Activated CD4-positive, alpha-beta T cell treated with anti-CD3 and anti-CD28 coated beads for 24 hours (primary cell): ENCODE measurements at places on chromosomes 6 and 20.

GRCh38 chr6:13267142-13267651, 61.1 kb downstream of the TBC1D7 start:
- no peak for DNase-seq

DNA sequence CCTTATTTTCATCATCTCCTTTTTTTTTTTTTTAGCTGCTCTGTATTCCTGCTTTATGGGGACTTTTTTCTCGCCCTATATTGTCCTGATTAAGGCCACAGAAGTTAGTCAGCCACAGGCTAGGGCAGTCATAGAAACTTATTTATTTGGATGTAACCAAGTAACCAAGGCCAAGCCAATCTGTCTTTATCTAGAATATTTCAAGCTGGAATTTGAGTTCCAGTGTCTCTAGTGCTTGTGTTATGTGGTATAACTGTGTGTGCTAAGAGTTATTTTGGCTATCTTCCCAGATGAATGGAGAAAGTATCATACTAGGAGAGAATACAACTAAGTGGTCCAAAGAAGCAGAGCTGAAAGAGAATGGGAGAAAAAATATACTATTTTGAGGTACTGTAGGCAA, 751.5 kb downstream of the CBLN4 start:
- DNase-seq: no peak

DNA sequence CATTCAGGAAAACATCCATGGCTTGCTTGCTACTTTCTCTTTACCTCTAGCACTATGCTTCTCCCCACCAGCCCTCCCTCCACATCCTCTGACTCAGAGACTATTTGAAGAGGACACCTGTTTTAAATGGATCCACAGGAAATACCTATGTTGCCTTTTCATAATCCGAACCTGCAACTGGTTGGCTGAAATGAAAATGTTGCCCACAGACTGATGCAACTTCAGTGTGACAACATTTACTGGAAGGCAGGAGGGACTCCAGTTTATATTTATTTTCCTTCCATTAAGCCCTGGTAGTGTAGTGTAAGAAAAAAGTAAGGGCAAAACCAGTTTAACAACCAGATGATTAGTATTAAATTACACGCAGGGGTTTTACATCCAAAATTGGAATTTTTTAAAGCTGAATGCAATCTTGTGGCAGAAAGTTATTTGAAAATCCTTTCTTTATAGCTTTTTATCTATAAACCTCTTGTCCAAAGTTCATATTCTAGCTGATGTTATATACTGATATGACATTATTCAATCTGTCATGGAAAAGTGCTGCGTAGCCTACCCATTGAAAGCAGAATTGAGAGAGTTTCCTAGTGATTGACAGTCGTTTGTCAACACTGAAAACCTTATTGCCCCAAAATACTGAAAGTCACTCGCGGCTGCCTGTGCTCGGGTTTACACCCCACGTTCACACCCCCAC, 881 bp upstream of the AIG1 start:
- DNase-seq: no peak

GRCh38 chr20:251354-251753, 6.2 kb upstream of the DEFB132 start:
- no peak for DNase-seq

DNA sequence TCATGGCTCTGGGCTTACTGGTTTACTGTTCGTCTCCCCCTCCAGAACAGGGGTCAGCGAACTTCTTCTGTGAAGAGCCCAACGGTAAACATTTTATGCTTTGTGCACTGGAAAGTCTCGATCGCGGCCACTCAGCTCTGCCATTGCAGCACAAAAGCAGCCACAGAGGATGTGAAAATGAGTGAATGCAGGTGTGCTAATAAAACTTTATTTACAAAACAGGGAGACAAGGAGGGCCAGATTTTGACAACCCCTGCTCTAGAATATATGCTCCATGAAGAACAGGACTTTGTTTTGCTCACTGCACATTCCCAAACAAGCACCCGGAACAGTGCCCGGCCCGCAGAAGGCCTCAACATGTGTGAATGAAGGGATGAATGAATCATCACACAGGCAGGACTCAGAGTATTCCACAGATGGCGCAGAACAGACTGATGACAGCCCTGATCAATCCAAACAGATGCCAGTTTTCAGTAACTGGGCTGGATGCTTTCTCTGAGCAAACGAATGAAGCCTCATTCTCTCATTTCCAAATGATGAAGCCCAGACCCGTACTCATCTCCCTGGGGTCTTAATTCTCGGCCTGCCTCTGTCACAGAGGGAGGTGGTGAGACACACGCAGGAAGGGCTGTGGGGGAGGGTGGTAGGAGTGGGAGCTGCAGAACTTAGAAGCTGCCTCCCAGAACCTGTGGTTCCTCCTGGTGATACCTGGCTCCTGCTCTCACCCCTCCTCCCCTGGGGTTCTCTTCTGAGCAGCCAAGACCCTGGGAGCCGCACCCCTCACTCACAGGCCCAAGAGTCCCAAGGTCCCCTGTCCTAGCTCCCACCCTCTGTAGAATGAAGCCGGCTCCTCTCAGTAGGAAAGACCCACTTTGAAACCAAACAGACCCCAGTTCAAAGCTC, 196.4 kb downstream of the PREX1 start:
- no peak for DNase-seq

DNA sequence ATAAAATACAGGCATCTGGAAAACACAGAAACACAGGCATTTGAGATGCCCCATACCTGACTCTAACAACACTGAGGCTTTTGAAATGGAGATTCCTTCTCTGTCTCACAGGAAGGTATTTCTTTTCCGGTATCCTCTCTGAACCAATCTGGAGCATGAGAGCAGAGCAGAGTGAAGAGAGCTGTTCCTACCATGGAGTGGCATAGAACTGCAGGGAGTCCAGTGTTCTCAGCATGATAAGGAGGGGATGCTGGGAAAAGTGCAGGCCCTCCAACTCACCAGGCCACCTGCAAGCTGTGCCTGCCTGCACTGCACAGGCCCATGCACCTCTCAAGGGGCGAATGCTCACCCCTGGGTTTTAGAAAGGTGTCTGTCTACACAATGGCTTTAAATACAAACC, 89.2 kb downstream of the FOXA2 start:
- no peak for DNase-seq

DNA sequence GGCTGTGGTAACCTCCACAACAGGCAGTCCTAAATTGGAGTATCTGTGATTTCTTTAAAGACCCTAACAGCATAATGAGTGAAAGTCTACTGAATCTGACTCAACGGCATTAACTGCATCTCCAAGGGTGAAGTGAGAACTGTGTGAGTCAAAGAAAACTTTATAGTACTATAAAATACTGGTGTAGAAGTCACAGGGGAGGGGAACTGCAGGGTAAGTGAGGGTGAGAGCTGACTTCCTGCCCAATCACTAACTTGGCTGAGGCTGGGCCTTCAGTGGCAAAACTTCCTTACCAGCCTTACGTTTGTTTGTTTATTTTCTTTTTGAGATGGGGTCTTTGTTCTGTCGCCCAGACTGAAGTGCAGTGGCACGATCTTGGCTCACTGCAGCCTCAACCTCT, 109.8 kb downstream of the PTPRK start:
- no peak for DNase-seq

- DNase-seq: no peak
Measured at GRCh38 chr20:9137001-9137400, 68.1 kb downstream of the PLCB4 start.

DNA sequence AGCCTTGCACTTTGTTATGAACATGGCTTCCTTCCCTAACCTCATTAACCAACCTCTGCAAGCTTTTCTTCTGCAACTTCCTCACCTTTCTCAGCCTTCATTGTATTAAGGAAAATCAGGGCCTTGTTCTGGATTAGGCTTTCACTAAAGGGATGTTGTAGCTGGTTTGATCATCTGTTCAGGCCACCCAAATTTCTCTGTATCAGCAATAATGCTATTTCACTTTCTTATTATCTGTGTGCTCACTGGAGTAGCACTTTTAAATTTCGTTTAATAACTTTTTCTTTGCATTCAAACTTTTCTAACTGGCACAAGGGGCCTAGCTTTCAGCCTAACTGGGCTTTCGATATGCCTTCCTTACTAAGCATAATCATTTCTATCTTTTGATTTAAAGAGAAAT, 96.7 kb downstream of the GFRAL start:
- DNase-seq: no peak

- no peak for DNase-seq
Measured at GRCh38 chr6:3406891-3407809, 49.7 kb downstream of the SLC22A23 start.

DNA sequence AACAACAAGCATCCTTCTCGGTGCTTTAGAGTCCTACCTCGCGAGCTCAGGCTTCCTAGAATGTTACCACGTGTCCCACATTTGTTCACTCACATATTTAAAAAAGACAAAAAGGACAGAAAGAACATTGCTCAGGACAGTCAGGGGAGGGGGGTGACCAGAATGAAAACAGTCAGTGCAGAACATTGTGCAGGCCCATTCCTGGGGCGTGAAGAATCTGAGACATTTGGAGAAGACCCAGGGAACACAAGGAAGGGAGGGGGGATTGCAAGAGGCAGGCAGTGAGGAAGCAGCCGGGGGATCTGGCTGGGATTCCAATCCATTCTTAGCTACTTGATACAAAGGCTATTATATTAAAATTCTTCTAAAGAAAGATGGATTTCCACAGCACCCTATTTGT, 270.4 kb upstream of the CITED2 start:
- no peak for DNase-seq

GRCh38 chr6:132698608-132699007, 15.2 kb downstream of the VNN1 start:
- DNase-seq: no peak

- DNase-seq: no peak
Measured at GRCh38 chr20:37380864-37381579, 35.1 kb downstream of the SRC start.

GRCh38 chr6:106517706-106518105, 111.6 kb downstream of the RTN4IP1 start:
- DNase-seq: no peak

GRCh38 chr6:50116390-50116789, 66.7 kb upstream of the DEFB112 start:
- no peak for DNase-seq

- DNase-seq: no peak
Measured at GRCh38 chr6:97864366-97864765, 581.4 kb upstream of the MMS22L start.

GRCh38 chr6:116287689-116288282, 8.1 kb upstream of the TSPYL1 start:
- DNase-seq: no peak

- no peak for DNase-seq
Measured at GRCh38 chr20:60808701-60809100, 443.4 kb upstream of the CDH4 start.

- no peak for DNase-seq
Measured at GRCh38 chr6:91144126-91144525, 557.3 kb upstream of the MAP3K7 start.

- DNase-seq: no peak
Measured at GRCh38 chr20:51535075-51535386, 7.5 kb downstream of the NFATC2 start.

DNA sequence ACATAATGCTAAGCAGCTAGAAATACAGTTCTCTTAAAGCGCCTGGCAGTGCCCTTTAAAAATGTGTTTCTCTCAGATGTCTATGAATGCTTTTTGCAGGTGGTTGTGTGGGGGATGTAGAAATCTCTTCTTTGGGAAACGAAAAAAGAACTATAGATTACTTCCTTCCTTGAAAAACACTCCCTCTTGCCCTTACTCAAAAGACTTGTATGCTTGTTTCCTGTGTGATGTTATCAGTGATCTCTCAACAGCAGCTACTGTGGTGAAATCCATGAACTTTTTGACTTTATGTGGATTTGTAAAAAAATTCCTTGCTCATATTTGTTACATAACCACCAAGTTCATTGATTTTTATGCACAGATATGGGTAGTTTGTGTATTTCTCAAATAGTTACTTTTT, 916.5 kb downstream of the QKI start:
- no peak for DNase-seq

DNA sequence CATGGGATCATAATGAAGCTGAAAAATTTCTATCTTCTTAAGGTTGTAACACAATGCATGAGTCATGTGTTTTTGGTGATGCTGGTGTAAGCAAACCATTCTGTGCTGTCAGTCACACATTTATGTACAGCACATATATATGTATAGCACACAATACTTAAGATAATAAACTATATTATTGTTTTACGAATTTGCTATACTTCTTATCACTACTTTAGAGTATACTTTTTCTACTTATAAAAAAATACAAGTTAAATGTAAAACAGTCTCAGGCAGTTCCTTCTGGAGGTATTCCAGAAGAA, 920.1 kb upstream of the FLRT3 start:
- no peak for DNase-seq
